ENCODE measurements at places on chromosomes 12 and 14. TPM values are rescaled to one million over a fixed set of nuclear protein-coding genes. Genes with fewer than 3 reads are reported as not detected.

GRCh38 chr12:51864833-51865670 is 16.5 kb upstream of the FIGNL2 start:
- no peak for DNase-seq

PTCSC3 gene
- total RNA-seq, result not detected

CLEC4A gene
- 2.1 TPM for total RNA-seq

DNA sequence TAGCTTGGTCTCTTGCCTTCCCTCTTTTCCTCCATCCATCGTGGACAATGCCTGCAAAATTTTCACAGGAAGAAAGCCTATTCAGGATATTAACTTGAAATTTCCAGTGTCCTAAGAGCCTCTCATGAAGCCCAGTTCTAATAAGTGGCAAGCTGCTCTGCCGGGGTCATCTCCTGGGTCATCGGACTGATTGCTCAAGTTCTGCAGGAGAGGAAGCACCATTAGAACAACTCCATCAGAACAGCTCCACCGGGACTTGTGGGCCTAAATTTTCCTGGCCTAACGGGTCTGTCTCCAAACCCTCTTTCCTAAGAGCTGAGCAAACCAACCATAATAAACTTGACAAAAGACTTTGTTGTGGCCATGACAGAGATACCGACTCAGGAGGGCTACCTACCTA is 13.9 kb downstream of the ERG28 start:
- DNase-seq, result no peak

GRCh38 chr12:18343708-18344107 is 82.4 kb downstream of the PIK3C2G start:
- no peak for DNase-seq

DNA sequence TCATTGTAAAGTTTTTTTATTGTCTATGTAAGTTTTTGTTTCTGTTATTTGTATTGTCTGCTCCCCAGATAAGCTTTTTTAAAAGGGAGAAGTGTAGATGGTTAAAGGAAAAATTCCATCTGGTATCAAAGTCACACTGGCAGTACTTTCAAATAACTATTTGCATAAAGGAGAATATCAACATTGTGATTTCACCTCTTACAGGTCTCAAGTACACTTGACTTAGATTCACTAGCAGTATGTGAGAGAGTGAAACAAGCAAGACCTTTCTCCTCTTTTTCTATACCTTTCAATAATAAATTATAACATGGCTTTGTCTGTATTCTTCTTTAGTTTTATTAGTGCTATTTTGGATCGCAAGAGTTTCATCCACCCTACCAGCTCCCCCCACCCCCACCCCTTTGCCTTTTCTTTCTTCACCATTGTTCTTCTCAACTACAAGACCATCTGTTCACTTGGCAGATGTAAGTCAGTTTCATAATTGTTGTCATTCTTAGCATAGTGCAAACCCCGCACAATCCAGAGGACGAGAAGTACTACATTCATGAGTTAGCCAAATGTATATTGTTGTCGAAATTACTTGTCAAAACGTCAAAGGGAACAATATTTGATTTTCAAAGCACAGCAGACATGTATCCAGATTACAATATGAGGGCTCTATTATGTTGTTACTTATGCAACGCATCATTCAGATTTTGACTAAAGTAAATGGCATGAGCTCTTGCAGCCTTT is 602.7 kb upstream of the FLRT2 start:
- no peak for DNase-seq

KRT83 gene
- not detected for total RNA-seq

Measured in esophagus squamous epithelium (tissue), 5 donors.